ENCODE measurements at places on chromosomes 2 and 18.

- no peak for DNase-seq
Observed at GRCh38 chr2:11236335-11236734, 81.1 kb downstream of the SLC66A3 start.

DNA sequence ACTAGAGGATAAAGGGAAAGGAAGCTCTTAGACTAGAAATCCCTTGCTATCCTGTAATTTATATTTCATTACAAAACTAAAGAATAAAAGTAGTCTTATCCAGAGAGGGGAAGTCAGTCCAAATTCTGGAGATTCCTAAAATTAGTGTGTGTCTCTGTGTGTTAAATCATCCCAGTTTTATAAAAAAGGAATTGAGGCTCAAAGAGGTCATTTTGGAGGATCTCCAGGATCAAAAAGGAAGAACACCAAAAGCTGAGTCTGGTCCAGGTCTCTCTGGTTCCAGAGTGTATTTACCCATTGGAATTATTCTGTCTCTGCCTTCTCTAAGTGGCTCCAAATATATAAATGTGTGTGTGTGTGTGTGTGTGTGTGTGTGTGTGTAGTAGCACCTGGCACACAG lies 166.7 kb downstream of the NRXN1 start:
- no peak for DNase-seq

DNA sequence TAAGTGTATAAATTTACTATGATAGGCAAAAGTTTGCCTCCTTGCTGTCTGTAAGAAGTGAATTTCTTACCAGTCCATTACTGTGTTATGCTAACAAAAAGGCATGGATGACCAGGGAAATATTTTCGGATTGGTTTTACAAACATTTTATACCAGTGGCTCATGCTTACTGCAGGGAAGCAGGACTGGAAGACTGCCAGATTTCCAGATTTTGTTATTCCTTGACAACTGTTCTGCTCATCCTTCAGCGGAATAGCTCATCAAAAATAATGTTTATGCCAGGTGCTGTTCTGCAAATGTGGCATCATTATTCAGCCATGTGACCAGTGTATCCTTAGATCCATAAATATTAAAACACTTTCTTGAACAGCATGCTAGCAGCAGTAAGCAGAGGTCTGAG lies 40.4 kb upstream of the NETO1 start:
- no peak for DNase-seq

DNA sequence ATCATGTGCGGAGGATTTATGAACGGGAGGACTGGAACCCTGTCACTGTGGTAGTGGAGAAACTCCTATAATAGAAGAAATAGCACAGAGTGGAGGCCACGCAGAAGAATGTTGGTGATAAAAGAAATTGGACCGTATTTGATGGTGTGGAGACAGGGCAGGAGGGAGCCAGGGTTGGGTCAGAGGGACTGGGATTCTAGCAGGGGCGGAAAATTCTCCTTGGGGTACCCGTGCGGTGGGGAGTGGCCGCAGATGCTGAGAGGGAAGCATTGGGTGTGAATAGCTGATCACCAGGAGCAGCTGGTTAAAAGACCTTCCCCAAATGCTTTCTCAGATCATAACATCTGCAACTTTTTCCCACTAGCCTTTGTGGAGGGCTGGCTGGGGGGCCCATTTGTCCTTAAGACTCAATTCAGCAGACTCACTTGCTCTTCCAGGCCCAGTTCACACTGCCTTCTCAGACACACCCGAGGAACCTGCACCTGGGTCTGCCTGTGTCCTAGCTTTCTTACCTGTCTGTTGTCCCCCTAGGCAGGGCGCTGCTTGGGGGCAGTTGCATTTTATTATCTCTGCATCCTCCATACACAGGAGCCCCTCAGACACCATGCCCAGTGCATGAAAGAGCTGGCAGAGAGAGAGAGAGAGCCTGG lies 7.1 kb downstream of the SH3BP4 start:
- no peak for DNase-seq

- peak; percentile 89 for DNase-seq
Observed at GRCh38 chr2:207683879-207684627, 27.4 kb upstream of the CCNYL1 start.

DNA sequence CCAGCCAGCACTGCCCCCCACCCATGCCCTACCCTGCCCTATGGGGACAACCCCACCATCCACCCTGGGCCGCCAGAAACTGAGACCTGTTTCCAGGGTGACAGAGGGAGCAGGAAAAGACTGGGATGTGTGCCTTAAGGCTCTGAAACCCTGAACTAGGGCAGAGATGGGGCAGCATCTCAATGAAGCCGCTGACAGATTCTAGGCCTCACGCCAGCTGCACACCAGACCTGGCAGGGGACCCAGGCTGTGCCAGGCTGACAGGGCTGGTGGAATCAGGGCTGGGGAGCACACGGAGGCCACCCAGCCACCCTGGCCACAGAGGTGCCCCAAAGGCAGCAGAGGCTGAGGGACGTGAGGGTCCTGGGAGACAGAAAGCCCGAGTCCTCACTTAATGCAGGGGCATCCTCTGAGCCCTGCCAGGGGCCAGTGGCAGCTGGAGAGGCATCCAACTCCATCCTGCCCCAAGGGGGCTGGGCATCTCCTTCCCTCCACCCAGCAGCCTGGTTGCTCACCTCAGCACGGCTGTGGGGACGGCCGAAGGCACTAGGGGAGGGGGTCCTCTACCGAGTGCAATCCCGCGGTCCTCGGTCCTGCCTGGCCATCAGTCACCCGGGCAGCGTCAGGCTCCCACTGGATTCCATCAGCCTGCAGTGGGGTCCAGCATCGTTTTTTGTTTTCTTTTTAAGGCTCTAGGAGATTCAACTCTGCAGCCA lies 169.2 kb downstream of the ZFP36L2 start:
- DNase-seq: no peak
